ENCODE measurements at places on chromosomes 12 and 14.

DNA sequence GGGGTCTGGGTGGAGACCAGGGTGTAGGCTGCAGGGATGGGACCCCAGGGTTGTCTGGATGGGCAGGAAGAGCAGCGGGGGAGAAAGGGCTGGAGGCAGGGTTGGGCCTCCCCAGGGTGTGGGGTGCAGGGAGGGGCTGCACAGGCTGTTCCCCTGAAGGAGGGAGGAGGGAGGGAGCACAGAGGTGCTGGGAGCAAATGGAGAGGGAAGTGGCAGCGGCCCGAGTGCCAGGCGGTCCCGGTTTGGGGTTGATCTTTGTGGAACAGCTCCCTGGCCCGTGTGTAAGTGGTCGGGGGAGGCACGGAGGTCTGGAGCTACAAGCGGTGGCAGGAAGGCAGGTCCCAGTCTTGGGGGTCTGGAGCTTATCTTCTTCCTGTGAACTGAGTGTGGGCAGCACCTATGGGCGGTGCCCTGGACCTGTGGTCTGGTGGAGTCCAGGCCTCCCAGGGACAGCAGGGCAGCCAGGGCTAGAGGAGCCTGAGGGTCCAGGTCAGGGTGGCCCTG, 391.6 kb downstream of the TMEM121 start:
- DNase-seq, result no peak

GRCh38 chr12:111174961-111175345, 193.9 kb downstream of the PHETA1 start:
- no peak for DNase-seq

GRCh38 chr12:66467932-66468331, 165.6 kb downstream of the HELB start:
- DNase-seq, result no peak

DNA sequence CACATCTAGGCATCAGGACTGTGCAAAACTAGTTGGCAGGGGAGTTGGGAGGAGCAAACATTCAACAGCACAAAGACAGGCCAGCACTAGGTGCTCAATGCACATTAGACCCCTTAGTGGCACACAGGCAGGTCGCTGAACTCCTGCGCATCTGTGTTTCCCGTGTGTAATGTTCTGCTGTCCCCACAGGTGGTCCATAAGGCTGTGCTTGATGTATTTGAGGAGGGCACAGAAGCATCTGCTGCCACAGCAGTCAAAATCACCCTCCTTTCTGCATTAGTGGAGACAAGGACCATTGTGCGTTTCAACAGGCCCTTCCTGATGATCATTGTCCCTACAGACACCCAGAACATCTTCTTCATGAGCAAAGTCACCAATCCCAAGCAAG, 11.2 kb downstream of the SERPINA3 start:
- DNase-seq, result no peak

DNA sequence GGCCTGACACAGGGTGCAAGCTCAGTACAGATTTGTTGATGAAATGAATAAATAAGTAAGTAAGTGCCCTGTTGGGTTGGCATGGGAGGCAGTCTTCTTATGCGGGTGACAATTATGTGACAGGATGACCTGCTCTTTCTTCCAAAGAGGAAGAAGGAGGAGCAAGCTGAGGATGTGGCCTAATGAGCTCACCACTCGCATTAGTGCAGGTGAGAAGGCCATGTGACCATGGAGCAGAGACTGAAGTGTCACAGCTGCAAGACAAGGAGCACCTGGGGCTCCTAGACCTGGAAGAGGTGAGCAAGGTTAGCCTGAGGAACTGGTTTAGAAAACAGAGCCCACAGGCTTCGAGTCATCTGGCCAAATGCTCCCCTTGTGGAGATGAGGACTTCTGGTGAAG, 34.9 kb downstream of the LRTM2 start:
- peak; percentile 38 for DNase-seq

GRCh38 chr12:105343836-105344235, 13.3 kb downstream of the C12orf75 start:
- no peak for DNase-seq

- DNase-seq, result no peak
Measured at GRCh38 chr12:28951935-28952334, 197.1 kb upstream of the FAR2 start.

- DNase-seq, result peak; percentile 23
Measured at GRCh38 chr12:106585521-106586277, 2.9 kb downstream of the RFX4 start.

- no peak for DNase-seq
Measured at GRCh38 chr12:100472325-100472724, 1.3 kb upstream of the NR1H4 start.

DNA sequence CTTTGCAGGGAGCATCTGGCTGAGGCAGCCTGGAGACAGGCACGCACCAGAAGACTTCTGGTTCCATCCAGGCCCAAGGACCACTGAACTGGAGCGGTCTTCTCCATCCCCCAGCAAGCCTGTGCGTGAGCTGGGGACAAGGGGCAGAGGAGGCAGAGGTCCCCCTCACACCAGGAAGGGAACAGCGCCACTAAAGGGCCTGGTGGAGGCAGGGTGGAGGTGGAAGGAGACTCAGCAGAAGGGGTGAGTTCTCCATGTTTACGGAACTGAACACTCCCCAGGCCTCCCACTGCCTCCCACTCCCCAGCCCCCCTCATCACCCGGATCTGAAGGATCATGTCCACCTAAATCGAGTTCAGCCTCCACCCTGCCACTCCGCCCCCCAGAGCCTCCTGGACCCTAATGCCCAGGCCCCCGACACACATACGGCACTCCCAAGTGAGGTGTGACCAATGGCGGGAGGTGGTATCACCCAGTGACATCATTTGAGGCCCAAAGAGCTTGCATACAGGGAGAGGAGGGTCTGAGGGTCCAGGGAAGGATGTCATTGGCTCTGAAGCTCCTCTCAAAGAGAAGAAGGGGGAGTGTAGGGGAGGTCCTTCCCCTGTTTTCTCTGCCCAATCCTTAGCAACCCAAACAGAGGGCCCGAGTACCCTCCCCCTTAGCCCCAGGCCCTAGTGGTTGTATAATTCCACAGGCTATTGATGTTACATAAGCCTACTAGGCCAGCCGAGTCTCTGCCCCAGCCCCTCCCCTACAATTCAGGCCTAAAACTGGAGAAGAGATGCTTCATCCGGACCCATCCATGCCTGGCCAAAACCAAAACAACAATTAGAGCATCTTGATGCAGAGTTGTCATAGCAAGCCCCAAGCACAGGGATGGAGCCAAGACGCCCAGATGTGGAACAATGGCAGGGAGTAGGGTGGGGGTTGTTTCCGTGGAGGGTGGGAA, 1.0 kb downstream of the FAIM2 start:
- no peak for DNase-seq

DNA sequence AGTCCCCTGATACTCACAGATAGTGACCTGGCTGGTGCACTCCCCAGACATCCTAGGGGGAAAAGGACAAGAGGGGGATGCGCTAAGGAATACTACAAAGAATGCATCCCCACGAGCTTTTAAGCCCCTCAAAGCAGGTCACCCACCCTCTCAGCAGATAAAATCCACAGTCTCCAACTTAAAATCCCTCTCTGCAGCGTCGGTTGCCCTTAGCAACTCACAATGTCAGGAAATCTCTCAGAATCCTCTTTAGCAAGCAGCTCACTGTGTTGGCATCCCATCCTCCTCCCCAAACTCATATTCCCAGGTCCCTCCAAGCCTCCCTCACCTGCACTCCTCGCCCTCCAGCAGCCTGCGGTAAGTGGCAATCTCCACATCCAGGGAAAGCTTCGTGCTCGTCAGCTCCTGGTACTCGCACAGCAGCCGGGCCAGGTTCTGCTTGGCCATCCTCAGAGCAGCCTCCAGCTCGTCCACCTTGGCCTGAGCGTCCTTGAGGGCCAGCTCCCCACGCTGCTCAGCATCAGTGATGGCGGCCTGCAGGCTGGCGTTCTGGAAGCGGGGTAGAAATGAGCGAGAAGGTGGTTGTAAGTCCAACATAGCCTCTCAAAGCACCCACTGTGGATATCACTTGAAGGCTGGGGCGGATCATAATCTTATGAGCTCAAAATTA, 5.5 kb upstream of the KRT79 start:
- DNase-seq, result no peak

DNA sequence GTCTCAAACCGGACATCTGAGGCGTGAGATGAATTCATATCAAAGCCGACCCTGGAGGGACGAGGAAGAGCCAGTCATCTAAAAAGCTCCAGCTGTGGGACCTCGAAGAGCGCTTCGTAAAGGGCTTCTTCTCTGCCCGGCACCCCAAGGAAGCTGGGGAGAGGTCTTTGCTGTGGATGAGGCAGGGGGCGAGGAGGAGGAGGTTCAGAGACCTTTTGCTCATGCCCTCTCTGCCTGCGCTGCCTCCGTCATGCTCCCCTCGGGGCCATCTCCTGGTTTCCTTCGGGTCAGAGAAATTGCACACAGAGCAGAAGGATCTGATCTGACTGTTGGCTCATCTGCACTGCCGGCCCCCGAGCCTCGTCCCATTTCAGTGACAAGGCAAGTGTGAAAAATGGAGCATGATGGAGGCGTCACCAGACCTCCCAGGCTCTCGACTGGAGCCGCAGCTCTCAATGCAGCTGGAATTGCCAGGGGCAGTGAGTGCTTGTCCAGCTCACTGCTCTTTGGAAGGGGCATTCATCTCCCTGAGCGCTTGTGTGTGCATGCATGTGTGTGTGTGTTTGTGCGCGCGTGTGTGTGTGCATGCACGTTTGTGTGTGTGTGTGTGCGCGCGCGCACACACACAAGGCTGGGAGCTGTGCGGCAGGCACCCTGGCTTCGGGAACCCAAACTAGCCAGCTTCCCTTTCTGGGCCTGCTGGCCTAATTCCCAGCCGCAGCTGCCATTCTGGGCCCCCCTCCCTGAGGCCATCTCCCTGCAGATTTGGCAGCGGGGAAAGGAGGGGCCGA, 9.2 kb downstream of the CABP1 start:
- DNase-seq, result no peak

DNA sequence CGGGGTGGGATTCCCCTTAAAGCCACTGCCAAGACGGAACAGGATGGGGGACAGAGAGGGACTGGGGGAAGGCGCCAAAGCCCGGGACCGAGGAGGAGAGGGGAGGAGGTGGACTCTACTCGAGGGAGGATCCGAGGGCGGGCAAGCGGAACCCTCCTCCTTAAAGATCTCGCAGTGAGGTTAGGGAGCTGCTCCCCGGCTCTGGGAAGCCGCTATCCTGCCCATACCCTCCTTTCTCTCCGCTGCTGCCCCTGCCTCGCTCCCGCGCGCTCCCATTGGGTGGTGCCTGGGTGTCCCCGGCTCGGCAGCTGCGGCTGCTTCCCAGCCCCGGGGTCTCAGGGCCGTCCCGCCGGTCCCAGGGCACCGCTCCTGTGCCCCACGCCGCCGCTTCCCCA, 16.4 kb downstream of the KRT18 start:
- DNase-seq, result no peak

DNA sequence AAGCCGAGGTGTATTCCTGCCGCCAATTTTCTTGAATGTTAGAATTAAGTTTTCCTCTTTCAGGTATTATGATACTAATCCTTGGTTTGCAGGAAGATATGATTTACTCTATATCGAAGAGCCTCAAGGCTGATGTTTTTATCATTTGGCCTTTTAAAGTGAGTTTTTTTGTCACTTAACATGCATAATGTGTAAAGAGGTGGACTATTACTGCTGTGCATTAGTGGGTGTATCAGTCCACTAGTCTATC, 11.1 kb upstream of the TMPO start:
- DNase-seq, result no peak

GRCh38 chr12:95545731-95546490, 5.4 kb downstream of the USP44 start:
- peak; percentile 65 for DNase-seq

DNA sequence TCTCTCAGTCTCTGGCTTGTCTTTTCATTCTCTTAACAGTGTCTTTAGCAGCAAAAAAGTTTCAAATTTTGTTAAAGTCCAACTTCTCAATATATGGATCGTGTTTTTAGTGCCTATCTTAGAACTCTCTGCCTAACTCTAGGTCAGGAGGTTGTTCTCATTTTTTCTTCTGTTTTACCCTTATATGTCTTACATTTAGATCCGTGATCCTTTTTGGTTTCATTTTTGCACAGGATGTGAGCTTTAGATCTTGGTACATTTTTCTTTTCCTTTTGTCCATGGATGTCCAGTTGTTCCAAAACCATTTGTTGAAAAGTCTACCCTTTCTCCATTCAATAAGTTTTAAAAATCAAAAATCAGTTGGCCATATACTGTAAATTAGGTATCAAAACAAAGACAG, 6.8 kb downstream of the VRK1 start:
- no peak for DNase-seq

GRCh38 chr14:80606347-80606772, 335.2 kb downstream of the CEP128 start:
- DNase-seq, result no peak

DNA sequence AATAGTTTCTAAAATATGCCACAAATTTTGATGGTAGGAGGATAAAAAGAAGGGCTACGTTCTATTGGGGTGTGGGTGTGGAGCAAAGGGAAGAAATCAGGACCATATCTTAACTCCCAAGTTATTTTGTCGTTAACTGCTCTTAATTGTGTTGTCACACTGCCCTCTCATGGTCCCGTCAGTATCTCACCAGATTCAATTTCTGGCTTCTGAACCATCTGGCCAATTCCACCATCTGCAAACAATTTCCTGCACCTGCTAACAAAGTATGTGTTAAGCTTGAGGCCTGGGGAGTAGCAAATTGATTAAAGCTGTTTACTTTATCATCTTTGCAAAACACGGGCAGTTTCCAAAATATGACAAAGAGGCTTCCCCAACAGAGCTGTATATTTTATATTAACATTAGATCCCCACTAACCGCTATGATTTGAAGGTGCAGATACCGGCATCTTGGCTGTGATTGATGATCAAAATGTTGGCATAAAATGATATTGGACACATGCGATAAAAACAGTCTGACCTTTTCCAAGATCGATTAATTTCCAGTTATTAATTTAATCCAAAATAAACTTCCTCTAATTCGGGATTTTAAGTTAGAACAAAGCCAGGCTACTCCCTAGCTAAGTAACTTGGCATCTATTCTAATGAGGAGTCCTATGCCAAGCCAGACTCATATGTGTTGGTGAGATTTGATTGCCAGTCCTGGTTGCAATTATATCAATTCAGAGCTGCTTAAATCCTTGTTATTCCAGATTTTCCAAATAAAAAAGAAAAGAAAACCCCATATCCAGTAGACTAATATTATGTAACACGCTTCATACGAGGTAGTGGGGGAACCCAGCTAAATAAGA, 6.9 kb upstream of the DNM1L start:
- DNase-seq, result peak; percentile 56

GRCh38 chr12:6647083-6647604, at the start of gene ACRBP:
Gene ACRBP (minus strand): TSS chr12:6647432. CDS start chr12:6647366, 66 bp downstream.
- peak; percentile 69 for DNase-seq

- DNase-seq, result no peak
Measured at GRCh38 chr14:28307506-28307905, 459.1 kb upstream of the FOXG1 start.

Data from NCI-H2029 (cell line).